ENCODE measurements at places on chromosomes 3 and 15.

DNA sequence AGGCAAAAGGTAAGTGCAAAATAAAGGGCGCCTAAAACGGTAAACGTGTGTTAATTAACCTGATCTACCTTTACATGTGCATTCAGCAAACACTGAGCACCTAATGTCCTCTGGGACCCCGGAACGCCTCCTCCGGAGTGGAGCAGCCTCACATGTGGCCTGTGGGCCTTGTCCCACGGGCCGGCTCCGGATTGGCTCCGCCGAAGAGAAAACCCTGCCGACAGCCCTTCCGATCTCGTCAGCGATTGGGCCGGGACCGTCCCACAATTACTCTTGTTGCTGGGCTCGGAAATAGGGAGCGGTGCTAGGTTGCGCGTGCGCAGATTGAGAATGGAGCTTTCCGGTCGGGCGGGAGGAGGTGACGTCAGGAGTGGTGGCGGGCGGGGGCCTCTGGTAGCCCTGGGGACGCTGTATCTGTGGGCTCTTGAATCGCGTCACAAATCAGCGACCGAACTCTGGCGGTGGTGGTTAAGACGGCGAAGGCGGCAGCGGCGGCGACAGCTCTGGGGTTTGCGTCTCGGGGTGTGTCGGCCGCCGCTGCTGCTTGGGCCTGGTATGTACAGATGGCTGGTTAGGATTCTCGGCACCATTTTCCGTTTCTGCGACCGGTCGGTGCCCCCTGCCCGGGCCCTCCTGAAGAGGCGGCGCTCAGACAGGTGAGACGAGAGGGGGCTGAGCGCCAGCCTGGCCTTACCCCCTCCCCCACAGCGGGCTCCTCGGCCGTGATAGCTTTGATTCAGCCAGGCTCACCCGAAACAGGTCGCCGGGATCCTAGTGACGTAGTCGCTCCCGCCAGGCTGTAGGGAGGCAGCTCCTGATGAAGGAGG is at the start of gene SENP2:
Gene SENP2 (plus strand): TSS at position 437 of the 827 bp plus-strand sequence. CDS start 119 bp downstream, at position 556.
- DNase-seq, result peak; percentile 97

DNA sequence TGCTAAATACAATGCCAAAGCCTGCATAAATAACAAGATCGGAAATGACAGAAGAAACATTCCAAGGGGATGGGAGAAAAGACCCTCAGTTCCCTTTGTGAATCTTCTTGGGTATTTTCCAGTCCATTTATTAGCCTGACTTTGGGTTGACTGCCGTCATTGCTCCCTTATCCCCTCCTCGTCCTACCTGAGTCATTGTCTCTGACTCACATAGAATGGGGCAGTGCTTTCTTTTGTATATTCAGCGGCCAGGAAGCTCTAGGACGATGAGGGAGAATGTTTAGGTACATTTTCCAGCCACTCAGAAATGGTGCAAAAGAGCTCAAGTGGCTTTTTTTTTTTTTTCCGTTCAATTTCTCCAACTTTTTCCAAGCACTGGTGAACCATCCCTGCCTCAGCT is 71.6 kb downstream of the KAT2B start:
- no peak for DNase-seq

- DNase-seq, result no peak
These were observed 160.6 kb downstream of the STT3B start for GRCh38 chr3:31693346-31693745.

DNA sequence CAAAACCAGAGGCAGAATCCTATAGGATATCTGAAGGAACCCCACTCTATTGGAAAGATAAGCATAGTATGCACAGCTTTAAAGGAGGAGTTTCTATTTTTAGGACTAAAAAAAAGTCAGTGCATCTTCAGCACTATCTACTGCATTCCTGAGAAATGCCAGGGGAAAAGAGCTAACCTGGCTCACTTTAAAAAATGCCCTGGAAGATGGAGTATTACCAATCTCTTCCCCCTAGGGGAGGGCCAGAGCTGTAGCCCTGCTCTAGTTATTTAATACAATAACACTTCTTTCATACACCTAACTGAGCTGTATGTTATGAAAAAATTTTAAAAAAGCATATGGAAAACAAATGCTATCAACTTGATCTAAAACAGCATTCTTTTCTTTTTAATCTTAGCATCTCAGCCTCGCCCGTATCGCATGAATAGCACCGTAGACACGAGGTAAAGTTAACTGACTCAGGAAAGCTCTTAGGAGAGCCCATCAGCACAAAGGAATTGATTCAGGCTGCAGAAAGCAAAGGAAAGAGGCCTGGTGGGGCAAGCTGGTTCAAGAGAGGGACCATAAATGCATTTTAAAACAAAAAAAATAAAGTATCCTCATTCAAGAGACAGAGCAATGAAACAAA is 50.2 kb downstream of the TGM4 start:
- no peak for DNase-seq

DNA sequence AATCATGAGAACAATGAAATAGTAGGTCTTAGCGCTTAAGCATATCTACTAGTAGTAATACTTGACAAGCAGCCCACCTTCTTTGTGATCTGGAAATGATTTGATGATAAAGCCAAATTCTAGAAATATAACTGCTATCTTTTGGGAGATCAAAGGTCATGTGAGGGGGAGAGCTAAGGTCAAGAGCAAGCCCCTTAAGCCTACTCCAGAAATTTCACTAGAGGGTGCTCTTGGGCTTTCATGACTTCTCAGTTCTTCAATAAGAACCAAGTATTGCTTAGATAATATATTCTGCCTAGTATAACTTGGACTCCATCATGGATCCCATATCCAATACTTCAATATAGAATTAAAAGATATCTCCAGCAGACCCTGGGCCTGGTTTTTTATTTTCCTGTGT is 319.6 kb downstream of the ZBTB20 start:
- DNase-seq, result peak; percentile 29

DNA sequence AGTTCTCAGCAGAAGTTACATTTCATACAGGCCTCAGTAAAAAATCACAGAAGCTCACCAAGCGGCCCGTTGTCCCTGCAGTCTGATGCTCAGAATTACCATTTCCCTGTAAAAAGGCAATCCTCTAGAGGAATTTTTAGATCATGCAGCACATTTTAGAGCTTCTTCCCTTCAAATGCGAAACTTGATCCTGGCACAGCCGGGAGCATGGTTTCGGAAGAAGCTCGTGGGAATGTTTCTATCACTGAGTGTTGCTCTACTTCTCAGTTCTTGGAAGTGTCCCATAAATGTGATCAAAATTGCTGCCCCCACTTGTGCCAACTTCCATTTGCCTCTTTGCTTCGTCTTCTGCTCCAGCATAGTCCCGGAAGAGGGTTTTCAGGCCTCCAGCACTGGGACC is 3.8 kb upstream of the H1-8 start:
- DNase-seq, result no peak

DNA sequence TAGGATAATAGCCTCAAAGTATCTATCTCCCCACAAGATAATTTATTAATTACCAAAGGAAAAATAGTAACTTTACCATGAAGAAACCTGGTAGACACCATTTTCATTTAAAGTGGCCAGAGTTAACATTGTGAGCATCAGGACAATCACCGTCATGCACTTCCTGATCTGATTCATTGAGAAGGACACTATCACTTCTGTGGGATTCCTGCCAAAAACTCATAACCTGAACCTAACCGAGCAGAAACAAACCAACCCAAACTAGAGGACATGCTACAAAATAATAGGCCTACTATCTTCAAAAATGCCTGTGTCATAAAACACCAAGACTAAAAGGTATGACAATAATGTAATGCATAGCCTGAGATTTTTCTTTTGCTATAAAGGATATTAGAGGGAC is 39.0 kb downstream of the FSIP1 start:
- no peak for DNase-seq

DNA sequence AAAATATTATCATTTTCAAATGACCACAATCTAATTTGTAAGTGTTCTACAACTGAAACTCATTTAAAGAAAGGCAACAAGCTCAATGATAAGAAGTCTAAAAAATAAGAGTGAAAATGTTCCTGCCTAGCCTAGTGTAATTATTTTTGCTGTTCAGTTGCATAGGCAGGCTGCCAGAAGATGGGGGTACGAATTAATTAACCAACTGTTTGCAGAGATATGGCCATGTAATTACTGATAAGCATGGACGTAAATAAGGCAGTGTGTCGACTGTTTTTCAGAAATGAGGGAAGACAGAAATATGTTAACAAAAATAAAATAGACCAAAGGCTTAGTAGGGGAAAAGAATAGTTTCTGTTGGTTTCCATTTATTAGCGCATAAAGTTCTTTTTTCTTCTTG is 24.7 kb upstream of the SCAANT1 start:
- no peak for DNase-seq

DNA sequence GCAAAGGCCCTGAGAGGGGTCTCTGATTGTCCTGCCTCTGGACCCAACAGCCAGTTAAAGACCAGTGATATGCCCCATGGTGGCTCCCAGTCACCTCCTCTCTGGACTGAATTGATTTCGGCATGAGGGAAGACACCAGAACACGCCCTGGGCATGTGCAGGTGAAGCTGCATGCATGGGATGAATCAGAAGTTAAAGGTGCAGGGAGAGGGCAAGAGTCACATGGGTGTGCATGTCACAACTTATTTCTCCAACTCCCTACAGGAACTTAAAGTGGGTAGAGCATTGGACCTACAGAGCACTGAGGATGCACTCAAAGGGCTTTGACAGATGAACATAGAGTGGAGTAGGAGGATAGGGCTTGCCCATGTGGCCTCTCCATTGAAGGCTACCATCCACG is 16.9 kb upstream of the RHCG start:
- no peak for DNase-seq

DNA sequence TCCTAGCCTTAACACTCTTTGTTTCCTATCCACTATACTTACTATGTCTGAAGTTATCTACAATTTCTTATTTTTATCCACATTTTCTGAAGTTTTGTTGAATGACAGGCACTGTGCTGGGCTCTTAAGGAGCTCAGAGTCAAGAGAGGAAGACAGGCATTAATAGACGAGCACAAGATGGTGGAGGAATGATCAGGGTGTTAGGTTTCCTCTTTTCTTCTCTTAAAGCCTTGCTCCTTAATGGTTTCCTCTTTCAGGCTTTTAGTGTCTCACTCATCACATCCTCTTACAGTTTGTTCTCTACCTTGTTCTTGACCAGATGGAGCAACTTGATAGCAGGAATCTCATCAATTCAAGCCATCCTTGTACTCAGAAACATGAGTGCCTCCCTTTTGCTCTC is 52.9 kb upstream of the BCL6 start:
- peak; percentile 83 for DNase-seq

- DNase-seq, result no peak
These were observed 95.4 kb downstream of the RFTN1 start for GRCh38 chr3:16417945-16418739.

DNA sequence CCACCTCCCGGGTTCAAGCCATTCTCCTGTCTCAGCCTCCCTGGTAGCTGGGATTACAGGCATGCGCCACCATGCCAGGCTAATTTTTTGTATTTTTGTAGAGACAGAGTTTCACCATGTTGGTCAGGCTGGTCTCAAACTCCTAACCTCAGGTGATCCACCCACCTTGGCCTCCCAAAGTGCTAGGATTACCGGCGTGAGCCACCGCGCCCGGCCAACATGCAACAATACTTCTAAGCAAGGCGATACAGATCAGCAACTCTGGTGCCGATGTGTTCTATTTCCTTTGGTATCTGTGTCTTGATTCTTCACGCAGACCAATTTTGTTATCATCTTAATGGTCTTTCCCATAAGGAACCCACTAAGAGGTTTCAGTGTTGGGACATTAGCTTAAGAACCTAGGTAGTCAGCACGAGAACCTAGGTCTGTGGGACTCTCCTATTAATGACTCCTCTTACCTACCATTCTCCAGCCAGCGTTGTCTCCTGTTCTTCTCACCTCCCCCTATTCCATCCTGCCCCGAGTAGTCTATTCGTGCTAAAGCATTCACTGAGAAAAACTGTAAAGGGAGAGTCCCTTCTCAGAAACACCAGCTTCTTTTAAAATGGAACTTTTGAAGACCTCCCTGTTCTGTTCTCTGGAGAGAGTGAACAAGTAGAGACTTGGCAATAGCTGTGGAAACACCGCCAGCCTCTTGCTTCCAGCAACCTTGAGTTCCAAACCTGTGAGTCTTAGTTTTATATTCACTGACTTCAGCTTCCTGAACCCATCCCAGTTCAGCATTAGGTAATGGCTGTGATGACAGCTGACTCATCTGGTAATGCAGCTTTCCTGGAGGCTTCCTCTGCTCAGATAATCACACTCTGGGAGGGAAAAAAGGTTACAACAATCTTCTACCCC is 61.2 kb downstream of the TSC22D2 start:
- DNase-seq, result no peak

DNA sequence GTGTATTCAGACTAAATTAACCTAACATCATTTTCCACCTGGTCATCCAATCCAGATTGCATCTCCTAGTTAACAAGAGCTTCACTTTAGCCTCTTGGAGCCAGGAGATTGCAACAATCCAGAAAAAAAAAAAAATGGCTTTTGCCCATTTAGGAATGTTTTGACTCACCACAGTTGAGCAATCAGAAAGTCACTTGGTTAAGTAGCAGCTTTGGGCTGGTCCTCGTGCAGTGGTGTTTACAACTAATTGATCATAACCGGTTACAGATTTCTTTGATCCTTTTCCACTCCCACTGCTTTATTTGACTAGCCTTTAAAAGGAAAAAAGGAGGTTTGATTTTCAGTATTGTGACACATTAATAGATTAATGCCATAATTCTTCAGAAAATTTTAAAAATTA is 688.8 kb upstream of the CCDC54 start:
- no peak for DNase-seq

DNA sequence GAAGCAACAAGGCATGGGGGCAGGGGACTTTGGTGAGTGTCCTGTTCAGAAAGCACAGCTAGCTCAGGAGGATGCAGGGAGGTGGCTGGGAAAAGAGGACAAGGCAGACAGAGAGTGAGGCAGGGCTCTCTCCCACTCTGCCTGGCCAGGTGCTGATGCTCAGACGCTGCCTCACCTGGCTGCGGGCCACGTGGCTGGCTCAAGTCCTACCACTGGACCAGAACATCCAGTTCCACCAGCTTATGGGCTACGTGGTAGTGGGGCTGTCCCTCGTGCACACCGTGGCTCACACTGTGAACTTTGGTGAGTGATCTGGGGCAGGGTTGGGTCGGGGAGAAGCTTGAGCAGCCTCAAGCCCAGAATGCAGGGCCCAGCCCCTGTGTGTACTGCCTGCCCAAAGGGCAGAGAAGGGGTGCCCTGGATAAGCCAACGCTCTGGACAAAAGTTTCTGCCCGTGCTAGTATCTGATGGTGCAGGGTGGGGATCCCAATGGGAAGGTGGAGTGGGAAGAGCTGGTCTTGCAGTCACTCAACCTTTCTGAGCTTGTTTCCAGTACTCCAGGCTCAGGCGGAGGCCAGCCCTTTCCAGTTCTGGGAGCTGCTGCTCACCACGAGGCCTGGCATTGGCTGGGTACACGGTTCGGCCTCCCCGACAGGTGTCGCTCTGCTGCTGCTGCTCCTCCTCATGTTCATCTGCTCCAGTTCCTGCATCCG is 20.9 kb downstream of the NOX5 start:
- no peak for DNase-seq

DNA sequence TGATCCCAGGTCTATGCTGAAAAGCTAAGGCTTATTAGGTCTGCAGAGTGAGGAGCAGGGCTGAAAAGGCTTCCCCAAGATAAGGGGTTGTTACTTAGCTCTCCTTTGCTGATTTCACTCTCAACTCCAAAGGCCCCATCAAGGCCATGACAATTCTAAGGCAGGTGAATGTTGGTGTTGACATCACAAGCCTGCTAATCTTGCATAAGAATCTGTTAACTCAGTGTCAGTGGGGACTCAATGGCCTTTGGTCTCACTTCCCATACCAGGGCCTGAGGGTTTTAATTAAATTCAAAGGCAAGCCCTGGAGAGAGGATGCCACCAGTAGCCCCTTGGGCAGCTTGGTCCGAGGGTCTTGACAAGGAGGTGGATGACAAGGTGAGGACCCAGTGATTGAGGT is 9.4 kb upstream of the ALAS1 start:
- DNase-seq, result no peak

- no peak for DNase-seq
These were observed 50.8 kb downstream of the PCSK6 start for GRCh38 chr15:101438482-101439284.

GRCh38 chr3:117989982-117990381 is 1044.7 kb downstream of the IGSF11 start:
- no peak for DNase-seq
